ENCODE measurements at places on chromosomes 11 and 22. TPM values are rescaled to one million over a fixed set of nuclear protein-coding genes. Genes with fewer than 3 reads are reported as not detected.

DNA sequence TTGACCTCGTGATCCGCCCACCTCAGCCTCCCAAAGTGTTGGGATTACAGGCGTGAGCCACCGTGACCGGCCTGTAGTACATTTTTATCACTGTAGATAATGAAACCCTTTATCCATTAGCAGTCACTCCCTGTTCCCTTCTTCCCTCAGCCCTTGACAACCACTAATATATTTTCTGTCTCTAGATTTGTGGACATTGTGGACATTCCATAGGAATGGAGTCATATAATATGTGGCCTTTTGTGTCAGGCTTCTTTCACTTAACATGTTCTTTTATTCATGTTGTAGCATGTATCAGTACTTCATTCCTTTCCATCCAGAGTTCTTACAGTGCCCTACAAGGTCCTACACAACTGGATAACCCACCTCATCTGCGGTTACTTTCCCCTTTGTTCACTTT is 30.5 kb downstream of the RRM1 start:
- peaks cover 2% of the 10 kb centered on the region for H3K4me1 ChIP-seq
- no peak overlapping the region for H3K27ac ChIP-seq
- no peak overlapping the region for H3K4me3 ChIP-seq
- no peak for DNase-seq
- no peaks in the 10 kb centered on the region for H3K27me3 ChIP-seq

- DNase-seq = no peak
- H3K27me3 ChIP-seq = no peaks in the 10 kb centered on the region
- peaks cover 46% of the 10 kb centered on the region for H3K36me3 ChIP-seq
- H3K27ac ChIP-seq = no peak overlapping the region
Observed at GRCh38 chr11:63641727-63642126, 27.5 kb upstream of the PLAAT3 start.

DNA sequence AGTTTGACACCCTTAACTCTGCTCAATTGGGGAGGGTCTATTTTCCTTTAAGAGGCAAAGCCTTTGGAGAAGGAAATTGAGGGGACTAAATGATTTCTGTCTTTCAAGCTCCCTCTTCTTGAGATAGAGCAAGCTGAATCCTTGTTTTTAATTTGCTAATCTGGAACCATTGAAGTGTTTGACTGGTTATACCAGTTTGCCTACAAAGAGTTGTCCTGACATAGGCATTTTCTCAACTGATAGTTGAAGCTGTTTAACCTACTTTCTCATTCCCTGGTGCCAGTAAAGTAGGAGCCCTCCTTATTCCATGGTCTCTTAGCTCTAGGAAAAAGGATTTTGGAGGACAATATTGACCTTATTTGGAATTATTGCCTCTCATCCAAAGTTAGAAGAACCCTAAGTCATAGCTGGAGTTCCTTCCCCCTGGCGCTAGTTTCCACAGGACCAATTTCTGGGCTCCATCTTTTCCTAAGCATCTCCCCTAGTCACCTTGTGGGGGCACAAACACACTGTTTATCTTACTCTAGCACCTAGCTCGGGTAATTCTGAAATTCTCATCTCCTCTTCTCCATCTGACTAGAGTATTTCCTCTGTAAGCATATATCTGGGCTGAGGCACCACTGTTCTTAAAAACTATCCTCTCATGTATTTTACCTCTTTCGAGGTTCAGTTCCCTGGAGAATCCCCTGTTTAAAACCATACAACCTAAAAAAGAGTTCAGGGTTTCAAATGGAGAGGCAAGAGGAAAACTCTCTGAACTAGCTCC is 7.4 kb downstream of the ZDHHC5 start:
- H3K4me1 ChIP-seq = peaks cover 70% of the 10 kb centered on the region
- no peak for DNase-seq
- H3K36me3 ChIP-seq = peaks cover 65% of the 10 kb centered on the region
- H3K4me3 ChIP-seq = no peak overlapping the region

DNA sequence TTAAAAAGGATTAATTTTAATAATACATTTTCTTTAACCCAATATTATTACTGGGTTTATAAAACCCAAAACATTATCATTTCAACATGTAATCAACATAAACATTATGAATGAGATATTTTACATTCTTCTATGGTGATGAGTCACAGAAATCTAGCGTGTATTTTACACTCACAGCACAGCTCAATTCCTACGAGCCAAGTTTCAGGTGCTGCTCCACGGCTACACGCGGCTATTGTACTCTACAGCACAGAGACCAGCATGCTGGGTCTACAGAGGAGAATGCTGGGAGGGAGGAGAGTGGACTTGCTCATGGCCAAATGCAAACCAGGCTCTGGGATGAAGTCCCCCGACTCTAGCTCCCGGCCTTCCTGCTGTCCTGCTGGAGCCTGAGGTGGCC is 72.0 kb upstream of the LMO1 start:
- no peak overlapping the region for H3K27ac ChIP-seq
- no peak for DNase-seq
- H3K4me1 ChIP-seq = no peaks in the 10 kb centered on the region
- H3K27me3 ChIP-seq = peaks cover 2% of the 10 kb centered on the region
- no peaks in the 10 kb centered on the region for H3K36me3 ChIP-seq
- no peak overlapping the region for H3K4me3 ChIP-seq

GRCh38 chr11:6742260-6742659 is 29.5 kb downstream of the OR2AG2 start:
- H3K4me3 ChIP-seq = no peak overlapping the region
- H3K27me3 ChIP-seq = no peaks in the 10 kb centered on the region
- peaks cover 41% of the 10 kb centered on the region for H3K36me3 ChIP-seq
- H3K27ac ChIP-seq = peak overlapping the region; percentile 68

GRCh38 chr11:94272738-94273313 is 31.6 kb upstream of the IZUMO1R start:
- DNase-seq = no peak
- H3K36me3 ChIP-seq = no peaks in the 10 kb centered on the region
- no peaks in the 10 kb centered on the region for H3K4me1 ChIP-seq
- no peak overlapping the region for H3K27ac ChIP-seq
- no peak overlapping the region for H3K4me3 ChIP-seq

GRCh38 chr11:115715251-115715770 is 211.1 kb upstream of the CADM1 start:
- H3K4me1 ChIP-seq = no peaks in the 10 kb centered on the region
- no peak overlapping the region for H3K27ac ChIP-seq
- no peak for DNase-seq
- H3K27me3 ChIP-seq = no peaks in the 10 kb centered on the region

DNA sequence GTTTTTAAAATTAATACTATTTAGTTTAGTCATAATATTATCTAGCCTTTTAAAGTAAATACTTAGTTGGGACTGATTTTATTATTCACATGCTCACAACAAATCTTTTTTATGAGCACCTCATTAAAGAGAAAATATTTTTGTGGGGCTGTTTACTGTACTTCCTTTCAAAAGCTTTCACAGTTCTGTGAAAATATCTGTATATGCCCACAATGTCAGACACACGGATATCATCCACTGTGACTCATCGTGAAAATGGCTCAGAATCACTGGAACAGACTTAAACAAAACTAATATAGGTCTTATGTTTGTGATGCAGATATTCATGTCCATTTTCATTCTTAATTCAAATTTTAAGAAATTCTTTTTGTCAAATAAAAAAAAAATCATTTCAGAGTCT is 305.2 kb downstream of the RAB38 start:
- H3K27ac ChIP-seq = no peak overlapping the region
- DNase-seq = no peak
- H3K4me3 ChIP-seq = no peak overlapping the region
- no peaks in the 10 kb centered on the region for H3K27me3 ChIP-seq
- no peaks in the 10 kb centered on the region for H3K4me1 ChIP-seq

DNA sequence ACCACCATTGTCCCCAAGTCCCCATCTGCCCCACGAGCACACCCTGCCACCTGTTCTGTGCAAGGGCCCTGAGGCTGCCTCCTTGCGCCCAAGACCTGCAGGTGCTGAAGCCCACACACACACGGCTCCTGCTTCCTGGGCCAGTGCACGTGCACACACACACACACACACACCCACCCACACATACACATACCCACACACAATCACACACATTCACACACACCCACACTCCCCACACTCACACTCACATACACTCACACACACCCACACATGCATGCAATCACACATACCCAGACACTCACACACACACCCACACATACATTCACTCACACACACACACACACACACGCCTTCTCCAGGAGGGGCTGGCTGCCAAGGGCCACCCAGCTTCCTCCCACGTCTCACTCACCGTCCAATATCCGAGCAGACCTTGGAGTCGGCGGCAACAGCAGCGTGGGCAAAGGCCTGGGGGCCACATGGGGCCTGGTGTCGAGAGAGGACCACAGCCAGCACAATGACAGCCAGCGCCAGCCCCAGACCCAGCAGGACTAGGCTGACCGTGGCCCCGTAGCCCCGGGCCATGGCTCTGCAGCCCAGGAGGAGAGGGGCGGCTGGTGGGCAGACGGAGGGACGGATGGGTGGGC is 616 bp downstream of the GGT5 start:
- peak overlapping the region; percentile 71 for H3K27ac ChIP-seq
- H3K4me3 ChIP-seq = no peak overlapping the region
- no peak for DNase-seq
- peaks cover 42% of the 10 kb centered on the region for H3K4me1 ChIP-seq
- H3K36me3 ChIP-seq = no peaks in the 10 kb centered on the region

DNA sequence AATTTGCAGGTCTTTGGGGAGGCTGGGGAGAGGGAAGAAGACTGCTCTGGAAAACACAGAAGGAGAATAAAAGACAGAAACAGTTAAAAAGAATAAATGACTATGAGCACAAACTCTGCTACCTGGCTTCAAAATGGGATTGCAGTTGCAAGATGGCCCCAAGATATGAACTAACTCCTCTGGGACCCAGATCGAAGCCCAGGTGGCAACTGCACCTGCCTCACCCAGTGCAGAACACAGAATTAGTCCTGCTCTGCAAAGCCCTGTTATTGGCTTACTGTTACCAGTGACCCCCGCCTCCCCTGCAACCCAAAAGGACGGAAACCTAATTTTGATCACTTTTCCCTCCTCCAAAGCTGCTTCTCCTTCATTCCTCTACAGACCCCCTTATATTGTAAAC is 35.9 kb upstream of the POU2AF1 start:
- H3K27me3 ChIP-seq = no peaks in the 10 kb centered on the region
- DNase-seq = no peak
- H3K27ac ChIP-seq = peak overlapping the region; percentile 58

DNA sequence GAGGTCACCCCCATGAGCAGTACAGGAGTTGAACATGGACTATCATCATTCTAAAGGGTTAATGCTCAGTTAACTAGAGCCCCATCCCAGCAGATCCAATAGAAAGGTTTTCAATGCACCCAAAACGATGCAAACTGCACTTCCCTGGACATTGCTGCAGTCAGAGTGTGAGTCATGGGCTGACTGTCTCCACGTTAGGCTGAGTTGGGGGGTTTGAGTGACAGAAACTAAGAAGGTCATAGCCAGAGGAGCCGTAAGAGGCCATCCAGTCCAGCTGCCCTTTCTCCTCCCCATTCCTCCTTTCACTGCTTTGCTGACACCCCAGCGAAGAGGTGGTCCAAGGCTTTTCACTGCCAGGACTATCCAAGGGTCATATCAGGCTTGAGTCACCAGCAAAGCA is 10.5 kb upstream of the OR2AT4 start:
- peaks cover 14% of the 10 kb centered on the region for H3K4me1 ChIP-seq
- H3K36me3 ChIP-seq = no peaks in the 10 kb centered on the region
- peaks cover 23% of the 10 kb centered on the region for H3K27me3 ChIP-seq
- H3K27ac ChIP-seq = no peak overlapping the region

- H3K36me3 ChIP-seq = no peaks in the 10 kb centered on the region
- H3K4me1 ChIP-seq = no peaks in the 10 kb centered on the region
- no peak overlapping the region for H3K27ac ChIP-seq
- DNase-seq = no peak
- no peak overlapping the region for H3K4me3 ChIP-seq
- H3K27me3 ChIP-seq = no peaks in the 10 kb centered on the region
Observed at GRCh38 chr22:35044607-35045390, 21.2 kb upstream of the ISX start.

DNA sequence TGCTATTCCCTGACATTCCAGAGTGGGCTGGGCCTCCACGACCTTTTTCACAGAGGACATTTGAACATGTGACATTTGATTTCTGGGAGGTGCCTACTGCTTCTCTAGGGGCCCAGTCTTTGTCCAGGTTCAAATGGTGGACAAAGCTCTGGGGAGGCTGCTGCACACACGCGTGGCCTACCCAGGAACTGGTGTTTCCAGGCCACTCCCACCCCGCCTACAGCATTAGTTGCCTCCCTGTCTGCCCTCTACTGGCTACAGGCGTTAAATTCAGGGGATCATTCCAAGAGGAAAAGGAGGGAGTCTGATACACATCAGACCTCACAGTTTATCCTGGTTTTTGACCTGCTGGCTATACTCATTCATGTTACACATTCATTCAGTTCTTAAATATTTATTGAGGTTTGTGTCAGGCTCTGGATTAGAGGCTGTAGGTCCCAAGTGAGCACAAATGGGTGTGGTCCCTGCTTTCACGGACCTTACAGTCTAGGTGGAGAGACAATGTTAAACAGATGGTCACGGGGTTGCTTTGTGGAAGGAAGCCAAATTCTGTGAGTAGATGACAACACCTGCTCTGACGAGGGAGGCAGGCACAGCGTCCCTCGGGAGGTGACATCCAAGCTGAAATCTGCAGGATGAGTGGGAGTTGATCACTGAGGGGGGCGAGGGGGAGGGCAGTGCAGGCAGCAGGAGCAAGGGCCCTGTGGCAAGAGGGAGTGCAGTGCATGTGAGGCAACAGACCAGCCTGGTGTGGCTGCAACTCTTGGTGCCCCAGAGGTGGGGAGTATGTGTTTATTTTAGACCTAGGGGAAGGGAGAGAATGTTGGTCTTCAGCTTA is 11.8 kb downstream of the TUB start:
- DNase-seq = peak; percentile 48
- H3K4me1 ChIP-seq = no peaks in the 10 kb centered on the region
- H3K4me3 ChIP-seq = no peak overlapping the region
- no peaks in the 10 kb centered on the region for H3K36me3 ChIP-seq
- no peaks in the 10 kb centered on the region for H3K27me3 ChIP-seq

DNA sequence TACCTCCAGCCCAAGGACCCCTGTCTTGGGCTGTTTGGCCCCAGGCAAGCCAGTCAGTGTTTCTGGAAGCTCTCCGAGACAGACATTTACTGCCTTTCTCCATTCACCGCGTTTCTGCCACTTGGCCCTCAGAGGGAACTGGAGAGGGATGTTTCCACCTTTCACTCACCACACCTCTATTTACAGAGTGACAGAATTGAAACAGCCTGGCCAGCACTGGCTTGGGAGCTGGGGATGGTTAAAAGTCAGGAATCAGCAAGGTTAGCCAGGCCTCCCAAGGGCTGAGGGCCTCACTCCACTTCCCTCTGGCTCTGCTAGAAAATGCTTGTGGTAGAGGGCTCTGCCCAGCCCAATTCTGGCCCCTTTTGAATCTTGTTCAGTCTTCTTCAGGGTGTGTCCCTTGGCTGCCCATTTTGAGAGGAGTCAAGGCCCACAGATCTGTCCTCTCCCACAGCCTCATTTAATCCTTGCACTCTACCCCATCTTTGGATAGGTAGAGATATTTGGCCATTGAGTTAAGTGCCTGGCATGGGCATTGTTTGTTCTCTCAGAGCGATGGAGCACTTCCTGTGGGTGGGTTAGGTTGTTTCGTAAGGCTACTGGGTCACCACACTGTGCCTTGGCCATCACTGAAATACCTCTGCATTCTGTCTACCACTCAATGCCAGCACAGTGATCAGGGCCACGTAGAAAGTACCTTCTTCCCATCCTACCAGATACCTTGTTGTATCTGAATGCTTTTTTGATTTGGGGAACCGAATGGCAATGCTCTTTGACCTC is 119.2 kb downstream of the MICAL2 start:
- H3K27ac ChIP-seq = peak overlapping the region; percentile 40
- DNase-seq = no peak
- H3K36me3 ChIP-seq = peaks cover 85% of the 10 kb centered on the region
- peaks cover 40% of the 10 kb centered on the region for H3K4me1 ChIP-seq

Gene KRTAP5-9
- not detected for total RNA-seq

Gene PLEKHB1
- total RNA-seq = 8.6 TPM

Gene ROBO4
- total RNA-seq = not detected

Gene GRM5
- total RNA-seq = not detected

Gene OR5M8
- total RNA-seq = not detected

Gene ANKK1
- not detected for total RNA-seq
